Hepatocyte (in vitro differentiated cells): ENCODE measurements at places on chromosomes 6 and 20.

- H3K27ac ChIP-seq = peak overlapping the region; percentile 73
- no peaks in the 10 kb centered on the region for H3K36me3 ChIP-seq
- no peak overlapping the region for H3K4me3 ChIP-seq
- DNase-seq = no peak
- peaks cover 28% of the 10 kb centered on the region for H3K4me1 ChIP-seq
- H3K27me3 ChIP-seq = no peaks in the 10 kb centered on the region
These were observed 143.4 kb upstream of the EXOC2 start for GRCh38 chr6:836276-836853.

DNA sequence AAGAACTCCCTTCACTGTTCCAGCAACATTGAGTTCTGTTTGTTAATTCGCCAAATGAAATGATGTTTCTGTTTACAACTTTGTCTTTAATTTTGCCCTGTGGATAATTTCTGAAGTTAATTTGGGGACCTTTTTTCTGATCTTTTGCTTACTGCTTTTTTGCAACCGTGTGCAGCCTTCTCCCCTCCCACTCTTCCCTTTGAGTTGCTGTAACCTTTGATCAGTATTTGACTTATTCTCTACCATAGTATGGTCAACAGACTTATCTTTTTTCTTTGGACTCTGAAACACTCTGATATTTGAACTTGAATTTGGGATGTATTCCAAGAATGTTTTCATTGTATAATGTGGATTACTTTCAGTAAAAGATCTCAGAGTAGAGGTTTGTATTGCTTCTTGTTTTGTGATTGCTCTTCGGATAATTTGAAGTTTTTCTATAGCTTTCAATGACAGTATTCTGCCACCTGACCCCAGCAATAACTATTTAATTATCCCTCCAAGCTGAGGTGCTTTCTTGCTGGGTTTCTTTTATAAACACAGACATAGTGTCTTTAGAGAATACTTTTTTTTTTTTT, 46.2 kb downstream of the LRRN4 start:
- no peak for DNase-seq
- H3K4me1 ChIP-seq = peaks cover 7% of the 10 kb centered on the region
- H3K27me3 ChIP-seq = no peaks in the 10 kb centered on the region

DNA sequence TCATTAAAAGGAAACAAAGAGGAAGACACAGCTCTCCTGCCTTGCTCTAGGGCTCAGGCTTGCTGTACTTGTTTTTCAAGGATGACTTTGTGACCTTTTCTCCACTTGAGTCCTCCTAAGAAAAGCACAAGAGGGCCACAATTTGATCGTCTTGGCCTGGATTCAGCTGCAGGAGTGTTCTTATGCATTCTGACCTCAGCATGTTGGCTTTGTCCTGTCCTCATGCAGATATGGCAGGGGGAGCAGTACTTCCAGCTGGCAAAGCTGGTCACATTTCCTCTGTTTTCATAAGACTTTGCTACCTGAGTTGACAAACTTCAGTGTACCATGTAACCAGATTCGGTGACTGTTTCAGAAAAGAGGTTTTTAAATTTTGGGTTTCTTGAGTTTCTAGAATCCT, 30.8 kb downstream of the KDM1B start:
- no peak overlapping the region for H3K4me3 ChIP-seq
- no peak overlapping the region for H3K27ac ChIP-seq
- no peaks in the 10 kb centered on the region for H3K36me3 ChIP-seq
- no peaks in the 10 kb centered on the region for H3K27me3 ChIP-seq
- no peak for DNase-seq

GRCh38 chr20:5660346-5660745, 89.9 kb upstream of the SHLD1 start:
- no peak for DNase-seq
- peaks cover 33% of the 10 kb centered on the region for H3K4me1 ChIP-seq
- H3K27ac ChIP-seq = peak overlapping the region; percentile 89
- no peaks in the 10 kb centered on the region for H3K36me3 ChIP-seq

DNA sequence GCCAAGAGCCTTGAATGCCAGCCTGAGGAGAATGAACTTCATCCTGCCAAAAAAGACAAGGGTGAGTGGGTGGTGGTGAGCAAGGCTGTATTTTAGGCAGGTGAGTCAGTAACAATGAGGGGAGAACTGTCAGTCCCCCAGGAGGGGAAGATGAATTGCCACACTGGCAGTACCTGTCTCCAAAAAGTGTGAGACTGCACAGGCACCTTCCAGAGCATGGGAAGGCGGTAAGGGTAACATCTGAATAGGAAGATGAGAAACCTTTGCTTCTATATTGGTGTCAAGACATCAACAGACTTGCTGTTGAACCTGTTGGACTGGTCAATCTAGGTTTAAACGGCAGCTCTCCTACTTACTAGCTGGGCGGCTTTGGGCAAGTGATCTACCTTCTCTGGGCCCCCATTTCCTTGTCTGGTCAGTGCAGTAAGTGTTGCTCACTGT, 30.9 kb downstream of the STK35 start:
- H3K27me3 ChIP-seq = no peaks in the 10 kb centered on the region
- no peaks in the 10 kb centered on the region for H3K36me3 ChIP-seq
- DNase-seq = no peak

DNA sequence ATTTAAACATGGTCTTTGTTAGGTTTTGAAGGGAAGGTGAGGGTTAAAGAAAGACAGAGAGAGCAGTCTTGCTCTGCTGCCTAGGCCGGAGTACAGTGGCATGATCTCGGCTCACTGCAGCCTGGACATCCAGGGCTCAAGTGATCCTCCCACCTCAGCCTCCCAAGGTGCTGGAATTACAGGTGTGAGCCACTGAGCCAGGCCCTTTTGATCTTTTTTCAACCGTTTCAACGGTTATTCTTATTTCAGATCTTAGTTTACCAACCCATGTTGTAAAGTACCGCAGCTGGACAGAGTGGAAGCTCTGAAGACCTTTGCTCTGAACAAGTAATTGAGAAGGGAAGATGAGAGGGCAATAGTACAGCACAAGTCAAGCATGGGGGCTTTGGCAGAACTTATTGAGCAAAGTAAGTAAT, 1.2 kb upstream of the SRPK1 start:
- H3K27ac ChIP-seq = peak overlapping the region; percentile 83
- peaks cover 25% of the 10 kb centered on the region for H3K4me1 ChIP-seq
- no peak overlapping the region for H3K4me3 ChIP-seq
- no peaks in the 10 kb centered on the region for H3K36me3 ChIP-seq
- DNase-seq = peak; percentile 16
- H3K27me3 ChIP-seq = no peaks in the 10 kb centered on the region

DNA sequence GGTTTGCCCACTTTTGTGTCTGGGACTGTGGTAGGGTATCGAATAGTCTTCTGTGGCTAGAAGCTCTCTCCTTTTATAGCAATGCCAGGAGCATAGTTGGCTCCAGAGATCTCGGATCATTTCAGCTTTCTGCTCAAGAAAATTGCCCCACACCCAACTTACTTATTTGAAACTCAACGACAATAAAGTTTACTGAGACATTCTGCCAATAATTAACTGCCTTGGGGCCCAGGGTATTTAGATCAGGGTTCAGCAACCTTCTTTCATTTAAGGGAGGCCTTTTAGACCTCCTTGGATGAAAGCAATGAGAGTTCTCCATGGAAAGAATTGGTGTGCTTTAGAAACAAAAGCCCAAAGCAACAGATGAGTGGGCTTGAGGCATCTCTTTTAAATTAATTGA, 53.8 kb upstream of the GMPR start:
- no peaks in the 10 kb centered on the region for H3K27me3 ChIP-seq
- H3K4me3 ChIP-seq = no peak overlapping the region
- peak; percentile 31 for DNase-seq
- peak overlapping the region; percentile 67 for H3K27ac ChIP-seq
- H3K4me1 ChIP-seq = peaks cover 23% of the 10 kb centered on the region
- H3K36me3 ChIP-seq = no peaks in the 10 kb centered on the region

DNA sequence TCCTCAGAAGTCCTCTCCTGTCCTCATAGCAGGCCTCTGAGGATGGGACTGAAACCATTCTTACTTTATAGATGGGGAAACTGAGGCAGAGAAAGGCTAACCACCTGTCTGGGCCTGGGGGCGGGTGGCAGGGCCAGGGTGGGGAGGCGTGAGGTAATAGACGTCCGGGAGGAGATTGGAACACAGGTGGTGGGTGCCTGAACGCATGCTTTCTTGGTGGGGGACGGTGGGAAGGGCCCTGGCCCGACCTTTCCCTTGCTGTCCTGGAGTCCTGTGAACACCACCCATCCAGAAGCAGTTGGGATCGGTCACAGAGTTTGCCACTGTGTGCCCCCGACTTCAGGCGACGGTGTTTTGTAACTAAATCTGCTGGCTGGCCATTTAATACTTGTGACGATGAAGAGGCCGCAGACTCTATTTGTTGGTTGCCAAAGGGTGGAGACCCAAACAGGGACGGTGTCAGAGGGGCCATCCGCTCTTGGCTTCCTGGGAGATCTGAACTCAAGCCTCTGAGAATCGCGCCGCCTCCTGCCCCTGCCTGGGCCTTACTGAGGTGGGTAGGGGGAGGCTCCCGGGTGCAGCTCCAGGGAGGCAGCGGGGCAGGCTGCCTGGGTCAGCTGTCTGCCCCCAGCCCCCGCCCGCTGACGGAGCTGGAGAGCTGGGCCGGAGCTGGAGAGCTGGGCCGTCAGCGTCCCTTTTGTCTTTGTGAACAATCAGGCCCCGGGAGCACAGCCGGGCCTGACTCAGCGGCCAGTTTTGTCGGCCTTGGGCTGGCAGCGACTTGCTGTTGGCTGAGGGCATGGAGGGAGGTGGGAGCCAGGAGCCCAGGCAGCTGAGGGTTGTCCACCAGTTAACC, 4.1 kb downstream of the RBM38 start:
- H3K36me3 ChIP-seq = no peaks in the 10 kb centered on the region
- no peak overlapping the region for H3K27ac ChIP-seq
- DNase-seq = no peak
- H3K27me3 ChIP-seq = no peaks in the 10 kb centered on the region
- H3K4me1 ChIP-seq = peaks cover 8% of the 10 kb centered on the region
- H3K4me3 ChIP-seq = no peak overlapping the region
